Fibroblast of skin of back (primary cell): ENCODE measurements at places on chromosomes 7 and 10.

DNA sequence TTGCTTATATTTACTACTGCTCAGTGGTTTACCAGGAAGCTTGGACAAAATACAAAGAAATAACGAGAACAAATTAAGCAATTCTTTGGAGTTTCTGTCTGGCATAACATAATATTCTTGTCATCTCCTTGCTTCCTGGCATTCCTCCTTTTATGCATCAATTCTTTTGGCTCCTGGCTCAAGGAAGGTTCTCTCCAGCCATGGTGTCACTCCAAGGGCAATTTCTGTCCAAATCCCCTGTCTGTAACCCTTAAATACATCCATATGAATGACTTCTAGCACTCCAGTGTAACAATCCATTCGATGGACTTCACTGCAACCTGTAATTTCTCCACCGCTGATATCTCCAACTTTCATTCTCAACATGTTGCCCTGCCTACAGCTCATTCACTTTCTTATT lies 617.7 kb upstream of the ANKRD30A start:
- no peak for DNase-seq

DNA sequence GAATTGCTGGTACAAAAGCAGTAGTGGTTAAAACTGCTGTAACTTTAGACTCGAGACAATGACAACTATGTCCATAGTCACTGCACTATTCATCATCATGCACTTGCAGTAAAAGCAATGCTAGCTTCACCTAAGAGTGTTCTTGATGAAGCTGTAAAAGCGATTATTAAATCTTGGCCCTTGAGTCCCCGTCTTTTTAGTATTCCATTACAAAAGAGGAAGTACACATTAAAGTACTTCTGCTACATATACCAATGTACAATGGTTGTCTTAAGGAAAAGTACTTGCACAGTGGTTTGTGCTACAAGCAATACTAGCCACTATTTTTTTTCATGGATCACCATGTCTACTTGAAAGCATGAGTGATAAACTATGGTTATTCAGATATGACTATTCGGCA lies 78.3 kb downstream of the ATAD1 start:
- no peak for DNase-seq

- no peak for DNase-seq
These were observed 544.2 kb upstream of the GALNT17 start for GRCh38 chr7:70587739-70588138.

DNA sequence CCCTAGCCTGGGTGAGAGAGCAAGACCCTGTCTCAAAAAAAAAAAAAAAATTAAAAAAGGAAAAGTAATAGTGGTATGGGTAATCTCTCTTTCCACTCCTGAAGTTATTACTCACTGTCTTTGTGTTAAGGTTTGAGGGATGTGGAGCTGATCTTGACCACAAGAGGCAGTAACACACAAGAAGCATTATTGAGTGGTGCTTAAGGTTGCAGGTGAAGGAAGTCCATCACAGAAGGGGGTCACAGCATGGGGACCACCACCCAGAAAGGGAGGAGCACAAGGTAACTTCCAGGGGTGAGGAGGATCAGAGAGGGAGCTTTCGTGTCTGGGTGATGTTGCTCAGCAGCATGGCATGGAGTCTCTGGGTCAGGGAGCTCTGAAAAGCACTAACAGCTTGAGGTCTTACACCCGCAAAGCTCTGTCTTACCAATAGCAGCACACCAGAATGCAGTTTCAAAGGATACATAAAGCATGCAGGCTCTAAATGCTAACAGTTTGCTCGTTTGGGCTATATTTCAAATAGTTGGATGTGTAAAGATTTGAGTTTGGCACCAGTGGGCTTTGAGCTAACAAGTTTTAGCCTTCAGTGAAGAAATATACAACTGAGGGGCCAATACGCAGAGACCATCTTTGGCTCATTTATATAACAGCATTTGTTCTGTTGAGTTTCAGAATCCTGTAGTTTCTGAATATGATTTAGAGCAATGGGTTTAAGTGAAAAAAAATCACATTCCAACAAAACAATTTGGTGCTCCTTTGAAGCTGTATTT lies 100.4 kb upstream of the DNAJC1 start:
- DNase-seq, result no peak

DNA sequence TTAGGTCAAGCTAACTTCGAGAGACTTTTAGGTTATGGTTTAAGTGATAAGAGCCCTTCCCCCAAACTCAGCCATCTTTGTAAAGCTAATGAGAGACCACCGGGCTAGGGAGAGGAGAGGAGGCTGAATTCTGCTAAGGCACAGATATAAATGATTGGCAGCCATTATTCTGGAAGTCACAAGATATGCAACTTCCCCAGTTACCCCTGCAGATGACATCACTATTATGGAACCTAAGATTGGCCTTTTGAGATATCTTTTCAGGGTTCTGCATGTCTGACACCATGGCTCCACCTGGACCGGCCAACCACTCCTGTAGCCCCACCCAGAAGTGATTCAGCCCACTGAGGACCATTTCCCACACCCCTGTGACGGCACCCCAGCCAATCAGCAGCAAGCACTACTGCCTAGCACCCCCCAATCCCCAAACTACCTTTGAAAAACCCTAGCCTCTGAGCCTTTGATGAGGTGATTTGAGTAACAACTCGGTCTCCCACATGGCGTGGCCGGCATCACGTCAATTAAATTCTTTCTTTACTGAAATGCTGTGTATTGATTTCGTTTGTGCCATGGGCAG lies 14.4 kb downstream of the VIPR2 start:
- no peak for DNase-seq

- no peak for DNase-seq
These were observed 1.4 kb upstream of the PKD1L1 start for GRCh38 chr7:47949703-47950102.

- DNase-seq, result no peak
These were observed 155.7 kb upstream of the HGF start for GRCh38 chr7:81925530-81925929.

DNA sequence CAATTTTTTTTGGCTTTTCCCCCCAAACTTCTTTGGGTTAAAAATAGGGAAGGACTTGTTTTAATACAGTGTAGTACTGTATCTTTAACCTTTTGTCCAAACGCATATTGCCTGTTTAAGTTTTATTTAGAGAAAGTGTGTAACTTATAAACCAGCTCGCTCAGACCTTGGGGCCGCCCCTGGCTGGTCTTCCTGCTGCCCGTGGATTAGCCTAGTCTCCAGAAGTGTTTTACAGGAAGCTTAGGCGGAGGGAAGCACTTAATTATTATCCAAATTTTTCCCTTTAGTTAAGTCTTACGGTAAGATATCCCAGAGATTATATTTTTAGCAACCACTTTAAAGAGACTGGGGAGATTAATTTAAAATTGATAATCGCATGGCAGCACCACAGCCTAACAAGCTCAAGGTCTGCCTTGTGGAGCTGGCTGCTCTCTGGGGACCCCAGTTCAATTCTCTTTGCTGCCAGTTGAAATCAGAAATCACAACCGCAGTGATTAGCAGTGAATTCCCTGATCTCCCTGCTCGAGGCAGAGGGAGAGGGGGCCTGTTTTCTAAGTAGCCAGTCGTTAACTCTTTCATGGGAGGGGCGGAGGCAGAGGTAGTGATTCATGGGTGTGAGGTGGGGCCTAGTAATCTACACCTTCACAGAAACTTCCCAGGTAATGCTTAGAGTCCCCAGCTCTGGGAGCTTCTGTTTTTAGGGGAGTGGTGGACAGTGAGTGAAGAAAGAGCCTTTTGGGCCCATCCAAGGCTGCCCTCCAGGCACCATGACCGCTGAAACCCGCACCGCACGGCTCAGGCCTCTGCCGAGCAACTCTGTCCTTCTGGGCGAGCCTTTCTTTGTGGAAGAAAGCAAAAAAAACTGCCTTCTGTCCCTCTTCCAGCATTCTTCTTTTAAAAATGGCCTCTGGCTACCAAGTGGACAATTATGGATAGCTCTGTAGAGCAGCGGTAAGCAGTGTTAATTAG lies 548.7 kb upstream of the GALNT17 start:
- no peak for DNase-seq

- no peak for DNase-seq
These were observed 737 bp downstream of the CABCOCO1 start for GRCh38 chr10:61663466-61663865.

GRCh38 chr7:51255536-51256208 lies 60.9 kb downstream of the COBL start:
- no peak for DNase-seq

DNA sequence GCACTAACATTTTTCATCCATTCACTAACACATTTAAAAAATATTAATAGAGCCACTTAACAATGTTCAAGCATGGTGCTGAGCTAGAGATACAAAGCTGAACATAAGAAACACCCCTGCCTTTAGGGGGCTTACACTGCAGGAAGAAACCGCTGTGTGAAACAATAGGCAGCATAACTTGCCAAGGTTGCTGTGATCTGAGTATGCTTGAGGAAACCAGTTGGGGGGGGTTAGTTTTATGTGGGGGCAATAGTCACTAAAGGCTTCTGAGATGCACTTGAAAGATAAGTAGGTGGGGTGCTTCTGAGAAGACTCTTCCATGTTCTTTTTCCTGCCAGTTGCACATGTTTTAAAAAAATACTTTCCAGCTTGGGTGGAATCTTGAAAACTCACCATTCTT lies 2.8 kb downstream of the RBM17 start:
- no peak for DNase-seq

GRCh38 chr10:26739071-26739631 lies 41.6 kb downstream of the PDSS1 start:
- DNase-seq, result no peak

- no peak for DNase-seq
These were observed 136.0 kb upstream of the FAM20C start for GRCh38 chr7:56291-56913.

- DNase-seq, result peak; percentile 75
These were observed 25.2 kb downstream of the TMEM270 start for GRCh38 chr7:73885975-73886798.

DNA sequence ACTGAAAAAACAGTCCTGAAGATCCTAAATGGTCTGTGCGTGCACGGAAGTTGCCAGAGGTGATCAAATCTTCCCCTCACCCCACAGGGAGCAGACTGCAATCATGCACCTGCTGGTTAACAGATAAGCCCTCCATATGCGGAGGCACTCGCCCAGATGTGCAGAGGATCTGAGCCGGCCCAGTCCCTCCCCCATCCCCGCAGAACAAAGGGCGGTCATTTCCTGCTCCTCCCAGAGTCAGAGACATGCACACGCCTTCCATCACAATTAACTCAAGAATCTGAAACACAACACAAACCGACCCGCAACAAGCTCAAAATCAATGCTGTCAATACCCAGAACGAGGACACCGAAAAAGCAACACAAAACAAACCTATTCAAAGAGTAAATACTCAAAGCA lies 24.2 kb downstream of the CRTAC1 start:
- DNase-seq, result no peak

GRCh38 chr10:74912682-74913081 lies 86.3 kb downstream of the KAT6B start:
- DNase-seq, result no peak

- no peak for DNase-seq
These were observed 247.3 kb downstream of the GATA3 start for GRCh38 chr10:8301831-8302230.
